GM10248 (cell line): ENCODE measurements at places on chromosomes 5 and 9.

- DNase-seq = no peak
Measured at GRCh38 chr5:170470808-170471404, 32.9 kb upstream of the KCNIP1 start.

DNA sequence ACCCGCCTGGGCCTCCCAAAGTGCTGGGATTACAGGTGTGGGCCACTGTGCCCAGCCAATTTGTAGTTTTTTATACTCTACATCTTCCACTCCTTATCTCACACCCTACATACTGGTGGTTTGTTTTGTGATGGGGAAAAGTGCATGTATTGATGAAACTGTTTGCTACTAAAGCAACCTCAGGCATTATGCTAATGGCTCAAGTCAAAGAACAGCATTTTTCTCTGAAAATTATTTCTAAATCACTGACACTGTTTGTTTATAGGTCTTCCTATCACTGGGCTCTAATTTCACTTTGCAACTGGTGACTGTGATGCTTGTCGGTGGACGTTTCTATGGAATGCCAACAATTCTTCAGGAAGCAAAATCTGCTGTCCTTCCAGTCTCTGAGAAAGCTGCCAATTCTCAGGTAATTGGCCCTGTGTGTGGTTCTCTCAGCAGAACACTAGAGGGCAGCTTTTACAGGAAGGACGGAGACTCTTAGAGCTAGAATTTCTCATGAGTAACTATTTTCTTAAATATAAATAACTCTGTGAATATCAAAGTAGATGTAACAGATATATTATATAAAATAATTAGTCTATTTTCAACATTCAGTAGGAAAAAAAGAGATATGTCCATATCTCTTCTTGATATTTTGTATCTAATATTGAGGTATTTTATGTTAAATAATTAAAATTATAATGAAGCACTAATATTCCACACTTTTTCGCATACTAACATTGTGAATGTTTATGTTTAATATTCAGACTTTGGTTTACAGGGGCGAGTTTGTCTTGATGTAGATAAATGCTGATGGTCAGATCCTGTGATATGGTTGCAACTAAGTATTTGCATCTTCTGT, 244.1 kb downstream of the ADGRV1 start:
- peak; percentile 42 for DNase-seq

GRCh38 chr5:134098690-134099089, 15.8 kb upstream of the TCF7 start:
- DNase-seq = no peak

DNA sequence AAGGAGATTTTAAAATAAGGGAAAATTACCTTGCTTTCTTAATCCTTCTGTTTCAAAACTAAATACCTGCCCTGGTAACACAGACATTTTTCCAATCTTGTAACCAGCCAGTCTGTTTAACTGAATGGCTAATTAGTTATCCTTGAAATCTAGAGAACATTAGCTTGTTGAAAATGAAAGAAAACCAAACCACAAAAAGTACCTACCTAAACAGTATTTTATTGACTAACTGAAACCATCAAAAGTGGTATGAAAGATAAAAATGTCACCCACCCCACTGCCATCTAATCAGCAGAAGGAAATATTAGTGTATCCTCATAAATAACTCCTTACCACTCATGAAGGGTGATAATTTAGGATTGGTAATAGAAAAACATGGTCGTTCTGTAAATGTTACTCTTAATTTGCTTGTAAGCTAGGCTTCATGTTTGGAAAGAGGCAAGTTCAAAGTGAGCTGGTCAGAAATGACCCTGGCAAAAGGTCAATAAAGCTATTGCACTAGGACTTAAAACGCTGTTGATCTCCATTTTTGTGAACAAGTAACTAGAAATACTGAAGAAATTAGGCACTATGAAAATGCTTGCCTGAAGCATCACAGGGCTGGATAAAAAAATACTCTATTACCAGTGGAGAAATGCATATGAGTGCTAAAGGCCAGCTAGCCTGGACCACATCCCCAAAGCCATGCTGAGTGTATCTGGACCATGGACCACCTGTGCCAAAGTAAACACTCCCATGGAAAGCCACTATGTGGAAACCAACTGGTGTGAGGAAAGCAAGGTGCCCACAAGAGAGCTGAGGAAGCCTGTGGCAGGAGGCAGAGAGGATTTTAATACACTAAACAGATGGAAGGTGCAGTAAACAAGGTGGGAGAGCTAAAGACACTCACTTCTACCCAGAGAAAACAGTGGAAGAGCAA, 8.4 kb downstream of the SEMA5A start:
- no peak for DNase-seq

DNA sequence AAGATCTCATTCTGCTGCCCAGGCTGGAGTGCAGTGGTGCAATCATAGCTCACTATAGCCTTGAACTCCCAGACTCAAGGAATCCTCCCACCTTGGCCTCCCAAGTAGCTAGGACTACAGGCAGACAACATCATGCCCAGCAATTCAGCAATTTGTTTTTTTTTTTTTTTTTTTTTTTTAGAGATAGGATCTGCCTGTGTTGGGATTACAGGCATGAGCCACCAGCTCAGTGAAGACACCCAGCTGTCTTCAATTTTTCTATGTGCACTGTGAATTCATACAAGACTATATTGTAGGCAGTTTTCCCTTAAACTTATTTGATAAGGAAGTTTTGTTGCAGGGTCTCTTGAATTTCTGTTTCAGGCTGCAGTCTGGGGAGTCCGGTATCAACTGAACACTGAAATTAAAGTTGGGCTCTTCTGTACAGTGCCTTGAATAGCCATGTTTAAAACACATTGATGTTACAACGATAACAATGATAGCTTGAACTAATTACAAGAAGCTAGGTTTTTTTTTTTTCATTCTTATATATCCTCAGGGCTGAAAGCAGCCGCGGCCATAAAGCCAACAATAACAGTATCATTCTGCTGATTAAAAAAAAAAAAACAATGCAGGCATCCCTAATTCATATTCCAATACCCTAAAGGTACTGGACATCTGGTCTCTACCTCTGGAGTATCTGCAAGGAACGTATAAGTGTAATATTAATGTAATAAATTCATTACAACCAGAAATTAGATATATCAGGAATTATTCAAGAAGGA, 63.5 kb downstream of the MPDZ start:
- no peak for DNase-seq

GRCh38 chr9:83340451-83340850, 197.8 kb downstream of the FRMD3 start:
- no peak for DNase-seq

- DNase-seq = no peak
Measured at GRCh38 chr5:150582241-150583109, 58.0 kb upstream of the SYNPO start.

GRCh38 chr5:130137681-130138080, 233.4 kb downstream of the CHSY3 start:
- DNase-seq = no peak

DNA sequence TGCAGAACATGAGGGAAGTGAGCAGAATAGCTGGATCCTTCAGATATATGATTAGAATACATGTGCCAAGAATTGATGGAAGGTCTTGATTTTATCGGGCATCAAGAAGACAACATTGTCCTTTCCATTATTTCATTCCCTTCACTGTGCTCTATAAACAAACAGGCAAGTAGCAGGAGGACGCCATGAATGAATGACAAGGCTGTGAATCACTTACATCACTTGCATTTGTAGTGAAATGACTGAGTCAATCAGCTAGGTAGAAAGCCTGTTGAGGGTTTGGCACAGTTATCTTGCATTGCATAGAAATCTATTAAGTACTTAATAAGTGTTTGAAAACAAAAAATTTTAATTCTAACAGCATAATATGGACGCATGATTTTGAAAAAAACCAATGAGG, 548.8 kb upstream of the IZUMO3 start:
- no peak for DNase-seq

GRCh38 chr5:101012880-101013279, 109.8 kb upstream of the ST8SIA4 start:
- no peak for DNase-seq

- no peak for DNase-seq
Measured at GRCh38 chr5:148902478-148902877, 76.1 kb downstream of the ADRB2 start.

- no peak for DNase-seq
Measured at GRCh38 chr5:104111632-104112031, 549.0 kb upstream of the NUDT12 start.

DNA sequence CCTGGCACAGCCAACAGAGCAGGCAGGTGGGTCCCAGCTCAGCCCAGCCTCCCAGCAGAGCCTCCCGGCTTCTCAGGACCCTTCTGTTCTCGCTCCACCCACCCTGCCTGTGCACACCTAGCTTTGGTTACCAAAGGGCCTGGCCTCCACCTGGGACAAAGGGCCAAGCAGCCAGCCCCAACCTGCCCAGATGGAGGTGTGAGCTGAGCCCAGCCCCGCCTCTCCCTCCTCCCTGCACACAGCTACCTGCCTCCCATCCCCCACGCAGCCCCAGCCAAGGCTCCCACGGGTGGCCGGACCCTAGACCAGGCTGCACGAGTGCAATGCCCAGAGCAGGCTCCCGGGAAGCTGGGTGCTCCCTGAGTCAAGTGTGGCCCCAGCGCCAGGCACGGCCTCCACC, 5.6 kb downstream of the TPRN start:
- DNase-seq = no peak

GRCh38 chr9:39588500-39589137, 233.2 kb downstream of the SPATA31A1 start:
- peak; percentile 9 for DNase-seq

- no peak for DNase-seq
Measured at GRCh38 chr5:120706877-120707276, 242.8 kb downstream of the PRR16 start.

DNA sequence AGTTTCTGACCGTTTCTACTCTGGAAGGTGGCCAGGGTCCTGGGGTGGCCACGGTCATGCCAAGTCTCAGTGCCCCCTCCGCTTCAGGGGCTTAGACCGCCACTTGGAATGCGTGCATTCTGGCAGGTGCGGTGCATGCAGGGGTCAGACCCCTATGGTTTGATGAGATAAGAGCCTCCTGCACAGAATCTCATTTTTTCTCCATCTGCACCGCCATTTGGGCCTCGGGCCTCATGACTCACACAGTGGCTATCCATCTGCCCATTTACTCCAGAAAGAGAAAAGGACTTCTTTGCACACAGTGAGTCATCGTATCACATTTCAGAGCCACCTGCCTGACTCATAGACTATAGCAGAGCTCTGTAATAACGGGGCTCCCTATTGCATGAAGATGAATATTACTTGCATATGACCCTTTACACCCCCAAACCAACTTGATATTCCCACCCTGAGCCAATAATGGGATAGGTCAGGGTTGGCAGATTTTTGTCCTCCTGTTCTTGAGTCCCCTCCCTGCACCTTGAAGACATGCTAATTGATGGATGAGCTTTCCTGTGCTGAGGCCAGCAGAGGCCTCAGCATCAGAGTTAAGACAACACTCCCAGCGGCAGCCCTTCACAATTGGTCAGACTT, 157.4 kb downstream of the NR3C1 start:
- no peak for DNase-seq

DNA sequence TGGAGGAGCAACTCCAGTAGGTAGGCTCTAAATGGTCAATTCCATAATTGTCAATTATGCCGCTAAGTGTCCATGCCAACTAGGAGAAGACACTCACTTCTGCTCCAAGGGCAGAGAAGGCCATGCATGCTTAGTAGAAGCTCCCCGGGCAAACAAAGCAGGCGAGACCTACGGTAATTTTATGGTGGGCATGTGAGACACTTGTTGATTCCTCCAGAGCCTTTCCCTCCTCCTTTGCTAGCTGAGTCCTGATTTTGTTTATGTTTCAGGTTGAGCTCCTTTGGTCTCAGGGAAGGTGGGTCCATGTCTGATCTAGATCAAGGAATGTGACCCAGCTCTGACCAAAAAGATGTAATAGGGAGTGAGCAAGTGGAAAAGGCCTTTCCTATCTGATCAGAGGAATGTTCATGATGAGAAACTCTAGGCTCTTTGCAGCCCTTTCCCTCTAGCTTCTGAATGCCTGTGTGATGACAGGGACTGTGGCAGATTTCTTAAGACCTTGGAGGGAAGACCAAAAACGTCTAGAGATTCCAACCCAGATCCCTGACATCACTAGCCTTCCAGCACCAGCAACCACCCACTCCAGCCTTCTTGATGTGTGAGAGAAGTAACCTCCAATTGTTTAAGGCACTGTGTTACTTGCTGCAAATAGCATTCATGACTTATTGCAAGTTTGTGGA, 7.7 kb upstream of the CPEB4 start:
- no peak for DNase-seq

DNA sequence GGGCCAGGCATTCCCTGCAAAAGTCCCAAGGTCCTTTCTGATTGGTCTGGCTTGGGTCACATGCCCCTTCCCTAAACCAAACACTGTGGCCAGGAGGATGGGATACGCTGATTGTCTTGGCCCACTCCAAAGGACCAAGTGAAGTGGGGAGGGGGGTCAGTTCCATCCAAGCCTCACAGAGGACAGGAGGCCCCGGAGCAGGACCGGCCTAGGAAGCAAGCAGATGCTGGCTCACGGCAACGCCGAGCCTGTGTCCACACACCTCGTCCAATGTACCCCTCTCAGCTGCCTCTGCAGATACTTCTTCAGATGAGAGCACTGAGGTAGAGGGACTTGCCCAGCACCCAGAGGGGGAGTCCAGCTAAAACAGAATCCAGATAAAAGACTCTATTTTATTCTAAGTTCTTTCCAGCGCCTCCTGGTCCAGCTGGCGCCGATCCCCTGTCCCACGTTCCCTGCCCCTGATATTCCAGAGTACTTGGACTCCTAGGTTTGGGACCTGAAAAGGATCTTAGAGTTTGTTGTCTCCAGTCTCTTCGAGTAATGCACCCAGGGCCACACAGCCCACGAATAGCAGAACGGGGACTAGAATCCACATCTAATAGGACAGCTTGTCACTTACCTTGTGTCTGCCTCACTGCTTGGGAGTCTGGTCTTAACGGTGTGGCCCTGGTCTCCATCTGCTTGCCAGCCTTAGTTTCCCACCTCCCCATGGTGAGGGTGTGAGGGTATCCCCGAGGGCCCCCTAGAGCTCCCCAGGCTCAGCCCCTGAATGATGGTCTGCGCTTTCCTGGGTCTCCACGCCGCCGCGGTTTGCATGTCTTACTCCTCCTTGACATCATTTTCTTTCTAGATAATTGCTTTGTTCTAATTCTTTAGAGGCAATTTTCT, 72.4 kb upstream of the UNC5A start:
- no peak for DNase-seq

DNA sequence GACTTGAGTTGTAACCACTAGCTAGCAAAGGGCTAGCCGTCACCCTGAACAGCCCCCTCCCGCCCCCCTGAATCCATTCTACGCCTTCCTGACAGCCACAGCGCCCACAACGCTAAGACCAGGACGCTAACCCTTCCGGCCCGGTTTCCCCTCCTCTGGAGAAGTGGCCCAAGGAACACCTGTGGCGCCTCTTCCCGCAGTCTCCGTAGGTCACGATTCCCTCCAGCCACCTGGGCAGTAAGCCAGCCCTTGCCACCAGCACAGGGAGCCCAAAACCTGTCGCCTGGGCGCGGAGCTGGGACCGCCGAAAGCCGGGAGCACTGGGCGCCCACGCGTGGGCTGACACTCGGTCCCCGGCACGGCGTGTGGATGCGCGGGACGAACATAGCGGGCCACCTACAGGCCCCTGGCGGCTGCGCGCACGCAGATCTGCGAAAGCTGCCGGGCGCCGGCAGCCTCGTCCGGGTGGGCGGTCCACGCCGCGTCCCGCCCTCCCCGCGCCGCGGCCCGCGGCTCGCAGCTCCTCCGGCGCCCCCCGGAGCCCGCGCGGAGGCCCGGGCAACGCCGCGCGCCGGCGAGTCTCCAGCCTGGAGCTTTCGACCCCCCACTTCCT, 596 bp downstream of the IRF1 start:
- peak; percentile 74 for DNase-seq
